ENCODE measurements at places on chromosomes 4 and X. TPM values are rescaled to one million over a fixed set of nuclear protein-coding genes. Genes with fewer than 3 reads are reported as not detected.

MAGEA2 gene
- not detected for total RNA-seq

DNA sequence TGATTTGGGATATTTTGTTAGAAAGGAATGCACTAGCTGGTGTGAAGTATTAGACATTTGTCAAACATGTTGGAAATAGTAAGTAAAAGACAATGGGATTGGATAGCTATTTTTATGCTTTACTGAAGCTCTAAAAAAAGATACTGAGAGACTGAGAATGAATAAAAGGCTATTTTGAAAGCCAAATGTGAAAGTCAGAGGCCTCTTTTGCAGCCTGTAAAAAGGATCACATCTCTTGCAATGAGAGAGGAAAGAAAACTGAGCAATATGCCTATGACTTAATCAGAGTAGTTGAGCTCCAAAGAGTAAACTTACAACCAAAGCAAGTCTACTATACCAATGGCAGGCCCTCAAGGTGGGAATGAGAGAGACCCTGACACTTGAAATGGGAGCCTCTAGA lies 212.6 kb upstream of the LCORL start:
- H3K27me3 ChIP-seq = peaks cover 4% of the 10 kb centered on the region
- H3K4me3 ChIP-seq = no peak overlapping the region
- no peak for DNase-seq
- no peak overlapping the region for H3K27ac ChIP-seq
- H3K4me1 ChIP-seq = no peaks in the 10 kb centered on the region

GRCh38 chr4:158213466-158213865 lies 3.2 kb downstream of the TMEM144 start:
- H3K4me3 ChIP-seq = no peak overlapping the region
- peaks cover 13% of the 10 kb centered on the region for H3K4me1 ChIP-seq
- H3K36me3 ChIP-seq = no peaks in the 10 kb centered on the region
- H3K27me3 ChIP-seq = peaks cover 23% of the 10 kb centered on the region

HNRNPH2 gene
- 33.8 TPM for total RNA-seq

FAAH2 gene
- 10.3 TPM for total RNA-seq

F8A2 gene
- total RNA-seq = not detected

DNA sequence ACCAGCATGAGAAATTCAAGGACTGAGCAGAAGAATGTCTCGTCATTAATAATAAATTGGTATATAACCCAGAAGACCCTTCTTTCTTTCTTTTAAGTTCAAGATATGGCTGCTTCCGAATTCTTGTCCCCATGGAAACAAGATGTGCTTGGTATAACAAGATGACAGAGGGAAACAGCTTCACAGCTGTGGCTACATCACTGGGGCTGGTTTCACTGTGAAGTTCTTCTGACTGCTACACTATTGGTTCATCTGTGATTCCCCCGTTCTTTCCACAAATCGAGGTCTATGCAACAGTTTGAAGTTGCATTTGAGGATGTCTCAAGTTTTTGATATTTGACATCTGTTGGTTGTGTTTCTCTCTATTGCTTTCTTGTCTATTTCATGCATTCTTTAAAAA lies 12.3 kb upstream of the DTHD1 start:
- no peaks in the 10 kb centered on the region for H3K36me3 ChIP-seq
- no peaks in the 10 kb centered on the region for H3K27me3 ChIP-seq
- peaks cover 48% of the 10 kb centered on the region for H3K4me1 ChIP-seq
- H3K4me3 ChIP-seq = no peak overlapping the region

- H3K4me3 ChIP-seq = no peak overlapping the region
- H3K4me1 ChIP-seq = peaks cover 6% of the 10 kb centered on the region
- no peaks in the 10 kb centered on the region for H3K27me3 ChIP-seq
- H3K36me3 ChIP-seq = no peaks in the 10 kb centered on the region
- no peak overlapping the region for H3K27ac ChIP-seq
Measured at GRCh38 chrX:39957816-39958566, 139.8 kb downstream of the BCOR start.

GRCh38 chr4:53695540-53696463 lies 104.5 kb upstream of the LNX1 start:
- peaks cover 5% of the 10 kb centered on the region for H3K27me3 ChIP-seq
- H3K27ac ChIP-seq = no peak overlapping the region
- H3K4me3 ChIP-seq = no peak overlapping the region
- no peaks in the 10 kb centered on the region for H3K36me3 ChIP-seq
- no peaks in the 10 kb centered on the region for H3K4me1 ChIP-seq
- DNase-seq = no peak

- H3K36me3 ChIP-seq = peaks cover 21% of the 10 kb centered on the region
- no peak for DNase-seq
- no peaks in the 10 kb centered on the region for H3K27me3 ChIP-seq
- no peak overlapping the region for H3K27ac ChIP-seq
- no peaks in the 10 kb centered on the region for H3K4me1 ChIP-seq
Measured at GRCh38 chr4:2333356-2333841, 71.5 kb upstream of the MXD4 start.

DNA sequence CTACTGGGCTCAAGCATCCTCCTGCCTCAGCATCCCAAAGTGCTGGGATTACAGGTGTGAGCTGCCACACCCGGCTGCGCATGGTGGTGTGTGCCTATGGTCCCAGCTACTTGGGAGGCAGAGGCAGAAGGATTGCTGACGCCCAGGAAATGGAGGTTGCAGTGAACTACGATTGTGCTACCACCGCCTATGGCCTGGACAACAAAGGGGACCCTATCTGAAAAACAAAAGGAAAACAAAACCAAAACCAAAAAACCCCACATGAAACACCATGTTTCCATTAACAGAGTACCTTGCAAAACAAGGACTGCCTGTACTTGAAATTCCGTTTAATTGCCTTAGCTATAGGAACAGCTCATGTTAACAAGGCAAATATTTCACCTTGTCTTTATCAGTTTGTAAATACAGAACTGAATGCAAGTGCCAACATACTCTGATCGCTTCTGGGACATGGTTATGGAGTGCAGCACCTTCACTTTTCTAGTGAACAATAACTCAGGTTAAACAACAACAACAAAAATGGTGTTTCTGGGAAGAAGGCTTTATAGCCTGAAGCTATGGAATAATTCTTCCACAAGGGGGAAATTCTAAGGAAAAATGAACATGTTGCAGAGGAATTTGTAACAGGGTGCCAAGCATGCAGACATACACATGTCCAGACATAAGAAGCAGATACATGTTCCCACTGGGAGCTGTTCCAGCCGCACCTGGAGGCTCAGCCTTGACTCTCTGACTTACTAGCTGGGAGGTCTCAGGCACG lies 73.2 kb upstream of the STS start:
- no peaks in the 10 kb centered on the region for H3K27me3 ChIP-seq
- no peak overlapping the region for H3K27ac ChIP-seq
- H3K4me1 ChIP-seq = peaks cover 11% of the 10 kb centered on the region
- no peak for DNase-seq
- H3K4me3 ChIP-seq = no peak overlapping the region

- no peaks in the 10 kb centered on the region for H3K36me3 ChIP-seq
- peak; percentile 47 for DNase-seq
- no peak within 1 kb of the TSS for H3K27ac ChIP-seq
- peak within 1 kb of the TSS; percentile 82 for H3K4me3 ChIP-seq
- H3K27me3 ChIP-seq = peaks cover under 1% of the 10 kb centered on the region
- peaks cover 9% of the 10 kb centered on the region for H3K4me1 ChIP-seq
Measured at GRCh38 chrX:103585411-103586313, at the start of gene TCEAL4. Gene TCEAL4, plus strand, starts transcription at chrX:103585515. Its CDS starts 1,161 bp downstream, at chrX:103586676.

ASIC5 gene
- total RNA-seq = not detected

- H3K27me3 ChIP-seq = peaks cover 44% of the 10 kb centered on the region
- H3K4me3 ChIP-seq = peak overlapping the region; percentile 16
- H3K4me1 ChIP-seq = peaks cover 18% of the 10 kb centered on the region
- no peak for DNase-seq
- no peaks in the 10 kb centered on the region for H3K36me3 ChIP-seq
Measured at GRCh38 chr4:165873298-165874071, 448 bp downstream of the TLL1 start.

DNA sequence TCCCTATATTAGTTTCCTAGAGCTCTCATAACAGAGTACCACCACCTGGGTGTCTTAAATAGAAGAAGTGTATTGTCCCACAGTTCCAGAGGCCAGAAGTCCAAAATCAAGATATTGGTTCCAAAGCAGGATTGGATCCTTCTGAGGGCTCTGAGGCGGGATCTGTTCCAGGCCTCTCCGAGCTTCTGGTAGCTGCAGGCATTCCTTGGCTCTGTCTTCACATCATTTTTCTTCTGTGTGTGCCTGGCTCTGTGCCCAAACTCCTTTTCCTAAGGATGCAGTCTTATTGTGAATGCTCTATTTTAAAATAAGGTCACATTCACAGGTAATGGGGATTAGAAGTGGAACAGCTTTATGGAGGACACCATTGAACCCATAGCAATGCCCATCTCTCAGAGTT lies 253.7 kb upstream of the TAPT1 start:
- H3K36me3 ChIP-seq = no peaks in the 10 kb centered on the region
- DNase-seq = no peak
- no peak overlapping the region for H3K27ac ChIP-seq
- H3K4me1 ChIP-seq = no peaks in the 10 kb centered on the region

GLRA2 gene
- not detected for total RNA-seq

- DNase-seq = peak; percentile 34
- no peak overlapping the region for H3K4me3 ChIP-seq
- no peak overlapping the region for H3K27ac ChIP-seq
- peaks cover 3% of the 10 kb centered on the region for H3K4me1 ChIP-seq
- no peaks in the 10 kb centered on the region for H3K27me3 ChIP-seq
- no peaks in the 10 kb centered on the region for H3K36me3 ChIP-seq
Measured at GRCh38 chrX:42694260-42694815, 83.6 kb downstream of the PPP1R2C start.

CDKL5 gene
- 1.2 TPM for total RNA-seq

RTL9 gene
- total RNA-seq = not detected

- DNase-seq = no peak
- H3K27ac ChIP-seq = no peak overlapping the region
- peaks cover 23% of the 10 kb centered on the region for H3K4me1 ChIP-seq
- H3K4me3 ChIP-seq = no peak overlapping the region
- H3K36me3 ChIP-seq = peaks cover 19% of the 10 kb centered on the region
- no peaks in the 10 kb centered on the region for H3K27me3 ChIP-seq
Measured at GRCh38 chr4:128275346-128275745, 12.3 kb downstream of the PGRMC2 start.

DNA sequence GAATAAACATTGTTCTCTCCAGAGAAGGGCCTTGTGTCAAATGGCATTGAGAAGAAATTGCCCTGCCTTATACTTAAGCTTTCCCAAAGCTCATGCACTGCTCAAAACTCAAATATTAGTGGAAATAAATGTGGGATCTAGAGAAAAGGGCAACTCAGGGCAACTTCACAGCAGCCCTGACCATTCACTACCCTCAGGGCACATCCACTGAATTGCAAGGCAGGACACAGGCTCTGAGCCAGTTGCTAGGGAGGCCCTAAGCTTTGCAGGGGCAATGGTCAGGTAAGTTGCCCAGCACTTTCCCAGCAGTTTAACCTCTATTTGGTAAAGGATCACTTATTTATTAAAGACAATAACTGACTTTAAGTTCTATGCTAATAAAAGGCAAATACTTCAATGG lies 255.3 kb upstream of the TEX13A start:
- no peak overlapping the region for H3K27ac ChIP-seq
- no peaks in the 10 kb centered on the region for H3K27me3 ChIP-seq
- DNase-seq = no peak
- no peak overlapping the region for H3K4me3 ChIP-seq
- no peaks in the 10 kb centered on the region for H3K4me1 ChIP-seq

- H3K27me3 ChIP-seq = no peaks in the 10 kb centered on the region
- DNase-seq = no peak
- H3K4me1 ChIP-seq = no peaks in the 10 kb centered on the region
- H3K27ac ChIP-seq = no peak overlapping the region
- H3K4me3 ChIP-seq = no peak overlapping the region
- peaks cover 17% of the 10 kb centered on the region for H3K36me3 ChIP-seq
Measured at GRCh38 chr4:4599481-4600275, 57.8 kb upstream of the STX18 start.

DNA sequence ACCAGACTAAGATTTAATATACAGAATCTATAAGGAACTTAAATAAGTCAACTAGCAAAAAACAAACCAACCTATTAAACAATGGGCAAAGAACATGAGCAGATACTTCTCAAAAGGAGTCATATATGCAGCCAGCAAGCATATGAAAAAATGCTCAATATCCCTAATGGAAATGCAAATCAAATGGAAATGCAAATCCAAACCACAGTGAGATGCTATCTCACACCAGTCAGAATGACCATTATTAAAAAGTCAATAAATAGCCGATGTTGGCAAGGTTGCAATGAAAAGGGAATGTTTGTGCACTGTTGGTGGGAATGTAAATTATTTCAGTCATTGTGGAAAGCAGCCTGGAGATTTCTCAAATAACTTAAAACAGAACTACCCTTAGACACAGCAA lies 97.0 kb upstream of the SLC6A14 start:
- no peak for DNase-seq
- H3K27ac ChIP-seq = no peak overlapping the region
- no peaks in the 10 kb centered on the region for H3K27me3 ChIP-seq
- H3K4me3 ChIP-seq = no peak overlapping the region

CHRDL1 gene
- total RNA-seq = not detected

- peak within 1 kb of the TSS; percentile 1 for H3K4me3 ChIP-seq
- peaks cover 4% of the 10 kb centered on the region for H3K4me1 ChIP-seq
- H3K27ac ChIP-seq = no peak within 1 kb of the TSS
- no peaks in the 10 kb centered on the region for H3K36me3 ChIP-seq
- peaks cover 33% of the 10 kb centered on the region for H3K27me3 ChIP-seq
Measured at GRCh38 chr4:53591372-53591892, at the start of gene LNX1. Gene LNX1, minus strand, starts transcription at chr4:53591486. Its CDS starts 17,484 bp downstream, at chr4:53574002.

CXCL10 gene
- total RNA-seq = 0.36 TPM

BMPR1B gene
- not detected for total RNA-seq

- no peak overlapping the region for H3K4me3 ChIP-seq
- no peaks in the 10 kb centered on the region for H3K27me3 ChIP-seq
- no peaks in the 10 kb centered on the region for H3K36me3 ChIP-seq
- no peaks in the 10 kb centered on the region for H3K4me1 ChIP-seq
- no peak for DNase-seq
Measured at GRCh38 chr4:172152284-172152683, 339.1 kb downstream of the GALNTL6 start.

DNA sequence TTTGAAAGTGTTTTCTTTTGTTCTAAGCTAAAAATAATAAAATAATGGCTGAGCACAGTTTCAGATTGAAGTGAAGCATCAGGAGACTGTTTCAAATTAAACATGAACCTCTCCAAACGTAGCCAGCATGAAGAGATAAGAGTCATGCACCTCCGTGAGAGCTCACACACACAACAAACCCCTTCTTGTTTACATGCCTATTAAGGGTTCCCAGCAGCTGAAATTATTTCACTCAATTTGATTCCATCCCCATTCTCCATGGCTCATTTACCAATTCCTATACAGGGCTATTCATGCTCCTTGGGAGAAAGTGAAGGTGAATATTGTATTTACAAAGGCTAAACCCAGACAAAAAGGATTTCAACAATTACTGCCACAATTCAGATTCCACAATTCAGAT lies 954.1 kb upstream of the INTU start:
- no peak for DNase-seq
- H3K4me3 ChIP-seq = no peak overlapping the region
- no peaks in the 10 kb centered on the region for H3K4me1 ChIP-seq
- no peaks in the 10 kb centered on the region for H3K36me3 ChIP-seq
